ENCODE measurements at places on chromosomes 5 and 9. TPM values are rescaled to one million over a fixed set of nuclear protein-coding genes. Genes with fewer than 3 reads are reported as not detected.

GRCh38 chr5:41896230-41896629 lies 7.9 kb upstream of the RIMOC1 start:
- no peaks in the 10 kb centered on the region for H3K36me3 ChIP-seq
- H3K4me3 ChIP-seq = no peak overlapping the region
- H3K27ac ChIP-seq = no peak overlapping the region
- H3K27me3 ChIP-seq = peaks cover 40% of the 10 kb centered on the region

GRCh38 chr5:32129074-32129598 lies 45.0 kb downstream of the GOLPH3 start:
- H3K27ac ChIP-seq = peak overlapping the region; percentile 18
- no peak for DNase-seq
- H3K4me3 ChIP-seq = no peak overlapping the region
- peaks cover 3% of the 10 kb centered on the region for H3K4me1 ChIP-seq
- no peaks in the 10 kb centered on the region for H3K27me3 ChIP-seq
- H3K36me3 ChIP-seq = peaks cover 15% of the 10 kb centered on the region

DNA sequence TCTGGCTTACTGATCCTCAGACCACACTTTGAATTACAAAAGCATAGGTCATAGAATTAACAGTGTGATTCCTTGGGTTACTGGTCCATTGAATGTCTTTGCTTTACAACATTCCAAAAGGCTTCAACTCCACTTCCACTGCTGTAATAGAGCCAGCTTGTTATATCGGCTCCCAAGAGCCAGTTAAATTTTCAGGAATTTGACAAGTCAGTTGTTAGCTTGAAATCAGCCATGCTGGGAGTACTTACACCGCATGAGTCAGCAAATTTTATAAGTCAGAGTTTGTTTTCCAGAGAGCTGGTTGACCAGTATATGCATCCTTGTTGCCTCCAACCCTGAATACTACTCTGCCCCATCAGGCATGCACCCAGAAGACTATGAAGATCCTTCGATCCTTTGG lies 73.1 kb downstream of the FOXB2 start:
- H3K27ac ChIP-seq = no peak overlapping the region
- peaks cover 18% of the 10 kb centered on the region for H3K27me3 ChIP-seq
- H3K4me3 ChIP-seq = no peak overlapping the region
- H3K4me1 ChIP-seq = no peaks in the 10 kb centered on the region
- H3K36me3 ChIP-seq = no peaks in the 10 kb centered on the region

DNA sequence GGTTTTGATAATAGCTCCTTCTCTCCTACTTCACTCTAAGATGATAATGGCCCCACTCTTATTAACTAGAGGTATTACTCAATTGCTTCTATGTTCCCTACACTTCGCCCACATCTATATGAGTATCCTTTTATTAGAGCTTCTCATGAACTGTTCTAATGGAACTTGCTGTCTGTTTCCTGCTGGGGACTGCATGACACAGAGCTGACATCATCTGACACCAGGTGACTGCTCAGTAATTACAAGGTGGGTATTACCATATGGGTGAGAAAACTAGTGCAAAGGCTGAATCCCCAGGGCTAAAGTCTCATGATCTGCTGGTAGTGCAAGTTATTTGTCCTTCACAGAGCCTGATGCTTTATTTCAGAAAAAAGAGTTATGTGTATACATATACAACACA lies 146.2 kb upstream of the PLCXD3 start:
- H3K36me3 ChIP-seq = no peaks in the 10 kb centered on the region
- no peak for DNase-seq
- no peaks in the 10 kb centered on the region for H3K27me3 ChIP-seq

- DNase-seq = peak; percentile 48
- H3K4me1 ChIP-seq = peaks cover 41% of the 10 kb centered on the region
- no peak overlapping the region for H3K4me3 ChIP-seq
- H3K27ac ChIP-seq = peak overlapping the region; percentile 90
Observed at GRCh38 chr9:114382699-114383520, 4.9 kb downstream of the AKNA start.

GRCh38 chr5:1012313-1012841 lies 3.8 kb downstream of the NKD2 start:
- no peak for DNase-seq
- no peak overlapping the region for H3K4me3 ChIP-seq
- peaks cover 43% of the 10 kb centered on the region for H3K27me3 ChIP-seq
- no peak overlapping the region for H3K27ac ChIP-seq

Gene FBXO38
- 182 TPM for total RNA-seq

DNA sequence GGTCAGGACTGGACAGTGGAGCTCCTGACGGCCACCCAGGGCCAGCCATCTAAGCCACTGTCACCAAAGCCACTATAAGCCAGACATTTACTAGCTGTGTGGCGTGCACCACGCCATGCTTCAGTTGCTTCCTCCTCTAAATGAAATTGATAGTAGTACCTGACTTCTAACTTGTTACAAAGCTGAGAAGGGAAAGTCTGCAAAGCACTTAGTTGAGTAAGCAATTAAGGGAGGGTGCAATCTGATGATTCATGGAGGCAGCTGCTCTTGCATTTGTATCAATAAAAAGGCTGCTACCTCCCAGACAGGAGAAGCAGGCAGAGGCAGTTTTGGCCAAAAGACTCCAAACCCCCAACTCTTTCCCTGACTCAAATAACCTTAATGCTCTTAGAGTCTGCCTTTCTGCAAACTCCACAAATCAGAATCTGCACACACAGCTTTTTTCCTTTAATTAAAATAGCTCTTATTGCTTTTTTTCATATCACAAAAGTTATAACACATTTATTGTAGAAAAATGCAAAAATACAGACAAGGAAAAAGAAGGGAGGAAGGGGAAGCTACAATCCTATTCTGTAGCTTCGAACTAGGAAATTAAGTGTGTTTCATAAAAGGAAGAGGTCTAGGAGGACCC lies 19.3 kb upstream of the RAPGEF1 start:
- no peak for DNase-seq
- H3K27me3 ChIP-seq = peaks cover 47% of the 10 kb centered on the region
- H3K36me3 ChIP-seq = no peaks in the 10 kb centered on the region

- no peak overlapping the region for H3K4me3 ChIP-seq
- no peak for DNase-seq
- H3K27ac ChIP-seq = no peak overlapping the region
- no peaks in the 10 kb centered on the region for H3K27me3 ChIP-seq
- peaks cover 3% of the 10 kb centered on the region for H3K36me3 ChIP-seq
Observed at GRCh38 chr5:34957857-34958690, 28.7 kb downstream of the DNAJC21 start.

- no peak overlapping the region for H3K4me3 ChIP-seq
- no peaks in the 10 kb centered on the region for H3K36me3 ChIP-seq
- no peak for DNase-seq
Observed at GRCh38 chr5:61342071-61342501, 10.0 kb downstream of the ZSWIM6 start.

- H3K4me3 ChIP-seq = no peak overlapping the region
- H3K36me3 ChIP-seq = no peaks in the 10 kb centered on the region
Observed at GRCh38 chr9:87020169-87020950, 73.1 kb upstream of the GAS1 start.

DNA sequence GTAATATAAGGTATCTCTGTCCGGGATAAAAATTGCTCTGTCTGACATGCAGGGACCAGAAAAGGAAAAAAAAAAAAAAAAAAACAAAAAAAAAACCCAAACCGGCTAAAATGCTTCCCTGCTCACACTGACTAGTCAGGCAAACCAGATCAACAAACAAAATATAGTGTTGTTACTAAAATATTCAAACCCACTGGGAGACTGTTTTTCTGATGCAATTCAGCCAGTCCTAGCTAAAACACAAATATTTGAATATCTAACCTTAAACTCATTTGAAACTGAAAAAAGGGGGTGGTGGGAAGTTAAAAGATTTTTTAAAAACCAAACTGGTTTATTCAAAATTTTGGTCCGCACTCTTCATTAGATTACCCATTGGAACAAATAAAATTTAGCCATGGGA lies 61.0 kb downstream of the APBA1 start:
- H3K27me3 ChIP-seq = no peaks in the 10 kb centered on the region
- DNase-seq = no peak
- H3K36me3 ChIP-seq = no peaks in the 10 kb centered on the region

DNA sequence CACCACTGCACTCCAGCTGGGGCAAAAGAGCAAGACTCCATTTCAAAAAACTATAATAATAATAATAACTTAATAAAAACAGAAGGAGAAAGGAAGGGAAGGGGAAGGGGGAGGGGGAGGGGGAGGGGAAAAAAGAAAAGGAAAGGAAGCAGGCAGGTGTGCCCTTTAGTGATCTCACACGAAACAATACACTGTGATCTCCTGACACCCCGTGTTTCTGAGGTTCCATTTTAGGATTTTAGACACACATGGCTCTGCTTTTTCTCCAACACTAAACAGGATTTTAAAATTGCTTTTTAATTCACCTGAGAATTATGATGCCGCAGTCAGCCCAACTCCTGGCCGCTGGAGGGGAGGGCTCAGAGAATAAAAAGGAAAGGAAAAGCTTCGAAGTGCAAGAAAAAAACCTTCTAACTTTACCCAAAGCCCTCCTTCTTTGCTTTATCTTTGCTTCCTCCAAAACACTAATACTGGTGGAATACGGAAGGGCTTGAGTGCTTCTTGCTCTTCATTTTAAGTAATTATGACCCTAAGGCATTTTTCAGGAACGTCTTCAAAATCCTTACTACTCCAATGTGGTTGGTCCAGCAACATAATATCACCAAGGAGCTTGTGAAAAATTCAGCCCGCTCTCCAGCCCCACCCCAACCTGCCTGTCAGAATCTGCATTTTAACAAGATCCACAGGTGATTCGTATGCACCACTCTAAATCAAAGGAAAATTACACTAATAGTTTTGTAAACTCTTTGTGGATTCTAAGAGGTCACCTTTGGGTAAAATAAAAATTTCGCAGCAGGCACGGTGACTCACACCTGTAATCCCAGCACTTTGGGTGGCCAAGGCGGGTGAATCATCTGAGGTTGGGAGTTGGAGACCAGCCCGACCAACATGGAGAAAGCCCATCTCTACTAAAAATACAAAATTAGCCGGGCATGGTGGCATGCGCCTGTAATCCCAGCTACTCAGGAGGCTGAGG lies 66.0 kb downstream of the MYO10 start:
- no peak overlapping the region for H3K4me3 ChIP-seq
- H3K27ac ChIP-seq = no peak overlapping the region
- H3K4me1 ChIP-seq = peaks cover 4% of the 10 kb centered on the region
- H3K36me3 ChIP-seq = no peaks in the 10 kb centered on the region

Gene MYMK
- not detected for total RNA-seq

- no peaks in the 10 kb centered on the region for H3K27me3 ChIP-seq
- no peaks in the 10 kb centered on the region for H3K36me3 ChIP-seq
Observed at GRCh38 chr5:179284751-179285631, 60.3 kb downstream of the ADAMTS2 start.

- H3K4me1 ChIP-seq = no peaks in the 10 kb centered on the region
Observed at GRCh38 chr9:116112236-116112635, 41.4 kb upstream of the PAPPA start.

Gene OR1K1
- not detected for total RNA-seq

DNA sequence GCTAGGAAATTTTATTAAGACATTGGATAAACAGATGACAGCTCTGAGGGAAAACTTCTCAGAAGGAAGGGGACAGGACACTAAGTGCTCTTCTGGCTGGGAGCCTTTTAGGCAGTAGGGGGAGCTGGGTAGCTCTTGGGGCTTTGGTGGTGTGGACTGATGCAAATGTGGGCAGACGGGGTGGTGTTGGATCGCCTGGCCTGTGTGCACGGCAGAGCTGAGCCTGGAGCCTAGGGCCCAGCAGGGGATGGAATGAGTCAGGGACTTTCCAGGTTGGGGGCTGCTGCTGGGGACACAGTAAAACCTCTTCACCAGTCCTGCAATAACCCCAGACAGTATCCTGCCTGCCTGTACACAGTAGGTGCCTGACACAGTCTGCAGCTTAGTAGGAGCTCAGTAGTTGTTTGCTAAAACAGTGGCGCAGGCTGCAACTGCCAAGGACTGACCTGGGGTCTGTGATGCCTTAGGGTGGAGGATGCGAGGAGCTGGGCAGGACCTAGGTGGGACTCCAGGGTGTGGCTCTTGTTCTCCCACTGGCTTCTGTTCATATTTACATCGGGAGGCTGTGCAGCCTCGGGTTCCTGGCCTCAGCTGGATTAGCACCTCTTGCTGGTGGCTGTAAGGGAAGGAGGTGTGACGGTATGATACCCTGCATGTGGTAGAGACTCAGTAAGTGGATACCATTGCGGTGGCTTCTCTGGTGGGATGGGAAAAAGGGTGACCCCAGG lies 83.8 kb downstream of the DAB2IP start:
- peaks cover 91% of the 10 kb centered on the region for H3K4me1 ChIP-seq
- DNase-seq = peak; percentile 58
- no peaks in the 10 kb centered on the region for H3K36me3 ChIP-seq
- H3K4me3 ChIP-seq = peak overlapping the region; percentile 40
- H3K27me3 ChIP-seq = no peaks in the 10 kb centered on the region

Gene CETN3
- not detected for total RNA-seq

Gene CSF1R
- 38.9 TPM for total RNA-seq

DNA sequence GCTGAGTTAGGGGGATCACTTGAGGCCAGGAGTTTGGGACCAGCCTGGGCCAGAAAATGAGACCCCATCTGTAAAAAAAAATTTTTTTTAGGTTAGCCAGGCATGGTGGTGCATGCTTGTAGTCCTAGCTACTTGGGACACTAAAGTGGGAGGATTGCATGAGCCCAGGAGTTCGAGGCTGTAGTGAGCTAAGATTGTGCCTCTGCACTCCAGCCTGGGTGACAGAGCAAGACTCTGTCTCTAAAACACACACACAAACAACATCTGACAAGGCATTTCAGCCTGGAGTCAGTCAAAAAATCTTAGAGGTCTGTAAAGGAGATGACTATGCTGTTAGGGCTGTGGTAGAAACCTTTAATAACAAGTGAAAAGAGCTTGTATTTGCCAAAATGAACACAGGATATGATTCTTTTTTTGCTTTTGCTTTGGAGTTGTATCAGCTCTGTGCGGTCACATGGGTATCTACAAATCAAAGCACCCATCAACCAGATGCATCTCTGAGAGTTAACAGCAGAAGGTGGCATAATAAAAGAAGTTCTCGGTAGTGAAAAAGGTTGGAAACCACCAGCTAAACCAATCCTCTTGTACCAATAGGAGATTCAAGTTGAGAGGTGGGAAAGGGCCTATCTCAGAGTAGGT lies 3.6 kb upstream of the PSMD5 start:
- no peaks in the 10 kb centered on the region for H3K36me3 ChIP-seq
- H3K4me3 ChIP-seq = no peak overlapping the region
- no peak for DNase-seq
- no peaks in the 10 kb centered on the region for H3K27me3 ChIP-seq
- no peak overlapping the region for H3K27ac ChIP-seq

Gene ROR2
- 12.4 TPM for total RNA-seq

DNA sequence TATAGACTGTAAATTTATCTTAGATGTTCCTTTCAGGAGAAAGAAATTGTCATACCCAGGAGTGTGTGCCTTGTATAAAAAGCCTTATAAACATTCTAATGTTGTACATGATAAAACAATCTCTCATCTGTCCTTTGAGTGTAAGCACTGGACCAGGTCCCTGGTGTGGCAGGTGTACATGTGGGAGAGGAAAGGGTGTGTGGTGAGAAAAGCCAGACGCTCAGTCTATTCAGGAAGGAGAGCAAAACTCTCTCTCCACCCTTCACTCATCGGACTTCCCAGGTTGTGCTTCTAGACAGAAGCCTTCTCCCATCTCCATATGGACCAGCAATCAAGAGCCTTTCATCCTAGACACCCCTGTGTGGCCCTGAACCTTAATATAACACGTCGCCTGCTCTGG lies 154.2 kb downstream of the ESM1 start:
- no peaks in the 10 kb centered on the region for H3K4me1 ChIP-seq
- no peaks in the 10 kb centered on the region for H3K36me3 ChIP-seq
- no peak for DNase-seq
- no peak overlapping the region for H3K4me3 ChIP-seq

Data from transverse colon (tissue), 4 donors.